NCI-H1105 (cell line): ENCODE measurements at places on chromosomes 7 and 10.

DNA sequence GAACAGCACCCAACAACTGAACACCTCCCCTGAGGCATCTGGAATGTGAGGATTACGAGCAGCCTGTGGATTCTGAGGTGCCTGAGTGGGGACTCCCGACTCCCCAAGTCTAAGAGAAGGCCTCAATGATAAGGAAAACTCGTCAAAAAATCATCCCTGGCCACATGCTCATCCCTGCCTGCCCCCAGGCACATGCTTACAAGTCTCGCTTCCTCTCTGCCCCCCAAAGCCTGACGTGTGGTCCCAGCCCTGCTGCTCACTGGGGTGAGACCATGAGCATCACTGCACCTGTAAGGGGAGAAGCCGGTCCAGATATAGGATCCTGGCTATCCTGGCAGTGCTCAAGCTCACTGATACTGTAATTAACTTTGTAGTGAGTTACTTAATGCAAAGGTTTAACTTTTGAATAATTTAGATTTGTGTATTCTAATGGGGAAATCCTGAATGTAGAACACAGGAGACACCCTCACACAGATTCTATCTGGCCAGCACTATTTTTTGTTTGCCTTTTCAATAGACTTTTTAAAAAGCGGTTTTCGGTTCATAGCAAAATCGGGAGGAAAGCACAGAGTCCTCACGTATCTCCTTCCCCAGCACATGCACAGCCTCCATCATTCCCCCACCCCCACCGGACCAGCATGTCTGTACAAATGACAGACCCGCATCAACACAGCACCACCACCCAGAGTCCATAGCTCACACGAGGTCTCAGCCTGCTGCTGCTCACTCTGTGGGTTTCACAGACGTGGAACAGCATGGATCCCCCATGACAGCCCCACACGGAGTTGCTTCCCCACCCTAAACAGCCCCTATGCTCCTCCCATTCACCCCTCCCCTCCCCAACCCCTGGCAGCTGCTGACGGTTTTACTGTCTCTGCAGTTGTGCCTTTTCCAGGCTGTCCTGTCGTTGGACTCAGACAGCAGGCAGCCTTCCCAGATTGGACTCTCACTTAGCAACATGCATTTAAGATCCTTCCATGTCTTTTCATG, 167.9 kb downstream of the DIP2C start:
- DNase-seq, result no peak

GRCh38 chr10:3844491-3845025, 59.5 kb upstream of the KLF6 start:
- DNase-seq, result no peak

GRCh38 chr10:106799776-106800175, 364.7 kb downstream of the SORCS1 start:
- no peak for DNase-seq

DNA sequence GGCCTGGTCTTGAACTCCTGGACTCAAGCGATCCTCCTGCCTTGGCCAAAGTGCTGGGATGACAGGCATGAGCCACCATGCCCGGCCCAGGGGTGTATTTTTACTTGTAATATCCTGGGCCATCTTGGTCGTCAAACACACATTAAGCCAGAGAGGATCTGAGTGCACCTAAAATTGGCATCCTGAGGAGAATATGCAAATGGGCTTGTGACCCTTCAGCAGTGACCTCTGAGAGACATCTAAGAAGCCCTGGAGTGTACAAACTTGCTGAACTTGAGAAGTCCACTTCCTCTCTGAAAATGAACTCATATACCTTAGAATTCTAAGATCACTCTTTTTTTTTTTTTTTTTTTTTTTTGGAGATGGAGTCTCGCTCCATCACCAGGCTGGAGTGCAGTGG, 372.0 kb upstream of the C7orf33 start:
- no peak for DNase-seq

GRCh38 chr10:58265249-58265648, 2.4 kb downstream of the IPMK start:
- no peak for DNase-seq

DNA sequence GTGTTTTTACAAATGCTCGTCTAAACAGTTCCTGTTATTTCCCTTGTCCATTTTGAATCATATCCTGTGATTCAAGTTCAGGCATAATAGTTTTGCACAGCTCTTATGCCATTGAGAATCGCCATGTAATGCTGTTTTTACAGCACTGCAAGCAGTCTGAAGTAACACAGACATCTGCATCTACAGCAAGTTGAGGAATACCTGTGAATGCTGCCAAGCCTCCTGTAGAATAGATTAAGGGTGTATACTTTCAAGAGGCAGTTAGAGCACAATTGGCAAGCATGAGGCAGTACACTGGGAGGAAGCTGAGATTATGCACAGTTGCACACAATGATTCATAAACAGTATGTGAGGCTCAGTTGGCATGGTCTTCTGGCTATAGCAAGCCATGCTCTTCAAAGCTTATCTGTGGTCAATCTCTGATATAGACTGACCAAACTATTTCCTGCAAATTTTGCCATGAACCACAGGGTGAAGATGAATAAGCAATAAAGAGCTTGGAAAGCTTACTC, 121.9 kb upstream of the AKR1E2 start:
- DNase-seq, result no peak

GRCh38 chr10:59125666-59126065, 50.8 kb upstream of the PHYHIPL start:
- DNase-seq, result no peak

DNA sequence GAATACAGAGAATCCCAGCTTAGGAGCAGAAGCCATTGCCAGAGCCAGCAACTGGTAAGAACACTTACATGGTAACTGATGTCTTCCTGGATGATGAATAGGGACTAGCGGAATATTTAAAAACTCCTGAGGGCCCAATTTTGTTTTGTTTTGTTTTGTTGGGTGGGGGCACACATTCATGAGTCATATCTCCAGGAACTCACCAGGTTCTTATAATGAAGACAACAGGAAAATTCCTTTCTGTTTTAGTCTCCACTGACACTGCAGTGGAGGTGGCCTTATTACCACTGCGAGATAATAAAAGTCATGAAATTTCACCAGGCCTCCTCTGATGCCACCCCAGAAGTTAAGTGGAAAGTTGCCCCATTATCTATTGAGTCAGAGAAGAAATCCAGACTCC, 6.6 kb upstream of the CUZD1 start:
- DNase-seq, result no peak

GRCh38 chr10:110214371-110214826, 7.0 kb downstream of the MXI1 start:
- DNase-seq, result no peak

- DNase-seq, result no peak
These were observed 3.5 kb downstream of the DNAJC30 start for GRCh38 chr7:73679709-73680108.

- no peak for DNase-seq
These were observed 598.3 kb upstream of the ADARB2 start for GRCh38 chr10:2335626-2336025.

DNA sequence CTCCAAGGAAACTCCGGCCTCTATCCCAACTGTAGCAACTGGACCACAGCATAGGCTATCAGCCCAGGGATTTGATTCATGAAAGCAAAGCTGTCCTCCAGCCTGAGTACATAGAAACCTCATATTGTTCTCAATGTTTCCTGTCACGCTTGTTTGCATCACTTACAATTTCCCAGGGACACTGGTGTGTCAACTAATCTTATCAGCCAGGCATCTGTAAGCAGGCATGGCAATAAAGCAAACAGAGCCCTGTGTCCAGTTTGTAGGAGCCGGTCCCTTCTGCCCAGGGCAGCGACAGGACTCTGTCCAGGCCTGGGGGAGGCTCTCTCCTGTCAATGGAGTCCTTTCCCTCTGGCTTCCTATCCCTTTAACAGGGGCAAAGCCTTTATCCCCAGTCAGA, 23.0 kb upstream of the CDHR3 start:
- no peak for DNase-seq

- DNase-seq, result no peak
These were observed 2.9 kb upstream of the VCL start for GRCh38 chr10:73995035-73995358.

DNA sequence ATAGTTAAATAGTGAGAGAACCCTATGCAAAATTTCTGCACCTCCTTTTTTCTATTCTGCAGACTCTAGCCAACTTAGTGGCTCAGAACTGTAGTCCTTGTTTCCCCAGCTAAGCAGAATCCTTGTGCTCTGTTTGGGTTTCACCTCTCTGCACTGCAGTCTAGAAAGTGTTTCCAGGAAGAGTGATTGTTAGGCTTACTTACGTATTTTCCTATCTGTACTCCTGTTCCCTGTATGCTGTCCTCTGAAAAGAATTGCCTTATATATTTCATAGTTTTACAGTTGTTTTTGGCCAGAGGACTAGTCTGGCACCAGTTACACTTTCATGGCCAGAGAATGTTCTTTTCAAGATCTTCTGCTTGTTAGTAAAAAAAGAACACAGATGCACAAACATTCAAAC, 154.6 kb upstream of the POT1 start:
- no peak for DNase-seq

- no peak for DNase-seq
These were observed 188.8 kb upstream of the POT1 start for GRCh38 chr7:125118444-125118843.

DNA sequence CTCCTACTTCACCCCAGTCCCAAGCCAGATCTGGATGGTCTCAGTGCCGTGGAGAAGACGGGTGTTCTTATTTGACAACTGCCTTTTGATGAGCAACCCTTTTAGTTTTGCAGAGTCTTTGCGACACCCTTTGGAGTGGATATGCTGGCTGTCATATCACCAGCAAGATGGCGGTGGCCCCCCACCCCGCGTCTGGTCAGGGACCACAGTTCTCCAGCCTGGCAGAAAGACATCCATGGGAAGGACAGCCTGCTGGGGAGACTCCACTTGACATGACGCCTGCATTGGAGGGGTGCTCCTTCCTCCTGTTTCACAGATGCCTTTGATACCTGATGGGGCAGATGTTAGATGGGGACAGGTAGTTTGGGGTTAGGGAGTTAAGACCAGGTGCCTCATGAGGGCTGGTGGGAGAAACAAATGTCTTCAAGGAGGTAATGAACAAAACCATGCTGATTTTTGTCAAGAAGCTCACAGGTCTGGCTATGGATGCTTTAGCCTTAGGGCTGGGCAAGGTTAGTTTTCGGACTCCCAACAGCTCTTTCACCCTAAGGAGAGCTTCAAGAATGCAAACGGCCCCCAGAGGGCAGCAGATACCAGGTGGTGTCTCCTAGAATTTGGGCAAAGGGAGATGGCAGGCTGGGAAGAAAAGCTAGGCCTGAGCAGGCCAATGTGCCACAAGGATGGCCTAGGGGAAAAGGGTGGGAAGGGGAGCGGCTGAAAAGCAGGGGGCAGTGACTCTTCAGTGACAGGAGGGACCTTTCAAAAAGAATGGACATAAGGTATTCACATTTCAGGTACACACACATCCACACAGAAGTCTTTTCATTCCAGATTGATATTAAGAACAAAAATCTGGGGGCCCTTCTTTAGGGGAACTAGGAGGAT, 95.2 kb downstream of the CLEC2L start:
- DNase-seq, result peak; percentile 1

- DNase-seq, result no peak
These were observed 246.8 kb downstream of the RNLS start for GRCh38 chr10:88336334-88336733.

GRCh38 chr7:30644286-30644955, 37.8 kb downstream of the CRHR2 start:
- no peak for DNase-seq

DNA sequence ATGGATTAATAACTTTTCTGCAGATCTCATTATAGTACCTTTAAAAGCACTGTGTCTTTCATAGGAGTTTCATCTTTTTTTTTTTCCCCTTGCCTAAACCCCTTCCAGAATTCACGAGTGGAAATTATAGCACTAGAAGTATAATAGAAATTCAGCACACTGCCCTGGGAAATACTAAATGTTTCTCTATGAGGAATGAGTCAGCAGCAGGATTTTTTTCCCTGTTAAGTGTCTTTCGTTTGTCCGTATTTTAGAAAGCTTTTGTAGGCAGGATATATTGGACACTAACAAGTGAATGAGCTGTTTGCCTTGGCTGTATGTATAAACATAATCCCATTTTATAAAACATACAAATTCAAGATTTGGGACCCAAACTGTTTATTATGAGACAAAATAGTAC, 105.8 kb downstream of the EXOC4 start:
- DNase-seq, result no peak

- DNase-seq, result no peak
These were observed 36.8 kb upstream of the HABP2 start for GRCh38 chr10:113516061-113516460.

DNA sequence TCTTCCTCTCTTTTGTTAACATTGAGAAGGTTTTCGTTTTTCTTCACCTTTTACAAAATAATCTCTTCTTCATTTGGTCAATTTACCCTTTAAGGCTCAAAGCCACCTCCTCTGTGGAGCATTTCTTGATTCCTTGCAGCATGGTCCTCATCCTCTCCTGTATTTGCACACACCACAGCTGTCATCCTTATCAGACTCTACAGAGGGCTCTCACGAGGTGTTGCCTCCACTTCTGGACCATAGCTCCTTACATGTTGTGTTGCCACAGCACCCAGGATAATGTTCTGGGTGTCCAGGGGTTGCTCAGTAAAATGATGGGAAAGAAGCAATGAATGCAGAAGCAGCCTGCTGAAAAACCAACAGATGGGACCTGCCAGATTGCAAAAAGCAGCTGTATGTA, 192.8 kb downstream of the SH2D4B start:
- no peak for DNase-seq

DNA sequence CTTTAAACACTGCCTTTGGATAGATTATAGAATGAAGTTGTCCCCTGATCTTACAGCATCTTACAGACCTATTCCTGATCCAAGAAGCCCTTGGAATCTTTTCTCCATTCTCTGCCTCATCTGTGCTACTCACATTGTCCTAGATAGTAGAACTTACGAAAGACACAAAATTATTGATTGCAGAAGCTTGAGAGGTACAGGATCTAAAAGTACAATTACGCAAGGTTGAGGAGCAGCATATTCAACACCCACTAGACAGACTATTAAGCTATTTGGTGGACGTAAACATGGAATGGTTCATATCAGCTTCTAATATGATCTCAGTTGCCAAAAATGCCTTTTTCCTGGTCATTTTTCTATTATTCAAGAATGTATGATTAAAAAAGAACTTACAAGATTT, 90.5 kb upstream of the SEM1 start:
- no peak for DNase-seq

- no peak for DNase-seq
These were observed 52.2 kb downstream of the GALNT17 start for GRCh38 chr7:71184136-71184535.
